ENCODE measurements at places on chromosomes 1 and 21.

- DNase-seq = no peak
Measured at GRCh38 chr1:198776602-198777029, 137.8 kb downstream of the PTPRC start.

DNA sequence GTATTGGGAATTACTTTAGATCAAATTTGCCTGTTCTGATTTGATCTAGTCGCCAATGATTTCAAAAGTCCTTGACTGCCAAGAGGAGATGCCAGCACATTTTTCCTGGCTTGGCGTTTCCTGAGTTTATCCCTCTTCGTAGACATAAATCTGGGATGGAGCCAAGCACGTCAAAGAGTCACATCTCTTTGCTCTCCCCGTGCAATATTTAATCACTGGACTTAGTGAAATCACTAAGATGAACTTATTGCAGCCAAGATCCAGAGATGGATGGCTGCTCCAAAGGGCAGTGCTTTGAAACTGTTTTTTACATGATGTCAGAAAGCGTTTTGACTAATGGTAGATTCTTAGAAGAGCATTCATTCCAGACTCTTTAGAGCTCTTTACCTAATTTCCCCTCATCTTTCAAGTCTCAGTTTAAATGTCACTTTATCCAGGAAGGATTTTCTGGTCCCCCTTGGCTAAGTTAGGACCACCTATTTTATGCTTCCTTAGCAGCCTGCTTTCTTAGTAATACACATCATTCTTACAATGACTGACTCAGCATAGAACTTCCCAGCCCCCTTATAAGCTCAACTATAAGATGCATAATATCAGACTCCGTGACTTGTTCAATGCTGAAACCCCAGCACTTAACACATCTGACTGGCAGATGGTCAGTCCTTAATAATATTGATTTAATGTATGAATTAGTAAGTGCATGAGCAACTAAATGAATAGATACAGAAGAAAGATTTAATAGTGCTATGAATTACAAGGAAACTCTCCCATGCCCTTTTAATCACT is 94.4 kb upstream of the GREM2 start:
- no peak for DNase-seq

DNA sequence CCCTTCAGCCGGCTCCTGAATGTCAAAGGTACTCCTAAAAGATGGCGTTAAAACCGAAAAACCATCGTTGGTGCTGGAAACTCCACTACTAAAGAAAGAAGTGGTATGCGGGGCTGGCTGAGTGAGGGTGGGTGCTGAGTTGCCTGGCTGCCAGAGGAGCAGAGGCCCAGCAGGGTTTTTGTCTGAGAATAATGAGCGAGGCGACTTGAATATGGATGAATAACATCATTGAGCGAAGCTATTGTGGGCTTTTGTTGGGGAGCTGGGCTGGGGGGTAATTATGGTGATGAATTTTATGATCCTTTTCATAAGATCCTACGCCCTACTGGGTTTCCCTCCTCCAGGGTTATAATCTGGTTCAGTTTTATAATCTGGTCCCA is 2.0 kb downstream of the PDPN start:
- no peak for DNase-seq

- DNase-seq = peak; percentile 18
Measured at GRCh38 chr1:13813398-13814012, 113.5 kb downstream of the PRDM2 start.

DNA sequence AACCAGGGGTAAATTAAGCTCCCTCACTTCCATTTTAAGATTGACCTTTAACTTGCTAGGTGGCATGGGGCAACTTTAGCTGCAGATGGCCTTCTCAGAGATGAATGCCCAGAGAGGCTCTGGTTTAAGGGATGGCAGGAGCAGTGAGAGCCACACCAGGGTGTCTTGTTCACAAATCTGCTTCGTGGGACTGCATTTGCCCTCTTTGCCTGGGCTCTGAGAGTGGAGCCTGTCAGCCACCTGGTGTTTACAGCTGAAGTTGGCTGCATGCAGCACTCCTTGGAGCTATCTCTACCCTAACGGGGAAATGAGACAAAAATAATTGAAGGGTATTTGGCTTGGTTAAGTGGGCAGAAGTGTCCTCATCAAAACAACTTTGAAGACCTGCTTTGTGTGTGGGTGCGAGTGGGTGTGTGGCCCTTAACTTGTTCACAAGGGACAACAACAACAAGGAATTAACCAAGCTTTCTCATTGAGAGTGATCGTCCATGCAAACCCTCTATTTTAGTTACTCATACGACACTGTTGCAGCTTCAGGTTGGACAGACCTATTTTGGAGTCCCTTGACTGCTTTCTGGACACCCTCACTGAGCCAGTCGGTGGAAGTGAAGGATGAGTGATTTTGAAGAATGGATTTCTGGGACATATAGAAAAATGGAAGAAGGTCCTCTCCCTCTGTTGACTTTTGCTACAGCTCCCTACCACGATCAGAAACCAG is 29.8 kb downstream of the PGM1 start:
- no peak for DNase-seq

DNA sequence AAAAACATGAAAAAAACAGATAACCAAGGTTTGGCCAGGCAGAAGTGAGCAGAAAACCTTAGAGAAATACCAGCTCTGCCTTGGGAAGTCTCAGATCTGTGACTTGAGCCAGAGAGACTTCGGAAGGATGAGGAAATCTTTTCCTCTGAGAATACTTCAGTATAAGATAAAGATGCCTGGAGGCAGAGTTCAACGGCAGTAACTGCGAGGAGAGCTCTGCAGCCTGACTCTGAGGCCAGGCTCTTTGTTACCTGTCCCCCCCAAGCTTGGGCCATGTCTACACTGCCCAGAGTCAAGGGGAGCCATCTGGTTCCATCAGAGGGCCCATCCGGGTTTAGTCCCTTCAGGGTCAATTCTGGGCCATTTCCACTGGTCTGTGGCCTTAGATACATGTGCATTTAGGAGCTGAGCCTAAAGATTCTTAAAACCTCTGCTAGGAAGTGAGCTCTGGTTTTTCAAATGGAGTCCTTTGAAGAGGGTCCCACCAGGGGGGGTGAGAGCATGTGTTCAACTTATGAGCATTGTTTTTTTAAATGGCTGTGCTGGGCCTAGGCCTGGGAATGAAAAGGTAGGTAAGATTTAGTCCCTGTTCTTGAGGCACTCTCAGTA is 8.7 kb downstream of the KIRREL1 start:
- no peak for DNase-seq

DNA sequence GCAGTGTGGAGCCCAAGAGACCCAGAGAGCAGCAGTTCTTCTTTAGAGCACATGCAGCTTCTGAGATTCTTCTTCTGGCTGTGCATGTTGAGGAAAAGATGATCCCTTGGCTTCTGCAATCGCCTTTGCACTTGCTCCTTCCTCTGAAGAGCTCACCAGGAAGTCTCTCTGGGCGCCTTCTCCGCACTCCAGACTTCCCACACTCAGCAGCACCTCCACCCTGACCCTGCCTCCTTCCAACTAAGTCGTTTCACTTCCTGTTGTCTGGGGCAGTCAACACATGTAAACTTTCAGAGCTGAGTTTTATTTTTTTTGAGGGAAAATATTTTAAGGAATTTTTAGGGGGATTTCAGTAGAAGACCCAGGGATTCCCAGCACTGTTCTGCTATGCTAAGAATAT is 73.4 kb upstream of the F3 start:
- DNase-seq = no peak

DNA sequence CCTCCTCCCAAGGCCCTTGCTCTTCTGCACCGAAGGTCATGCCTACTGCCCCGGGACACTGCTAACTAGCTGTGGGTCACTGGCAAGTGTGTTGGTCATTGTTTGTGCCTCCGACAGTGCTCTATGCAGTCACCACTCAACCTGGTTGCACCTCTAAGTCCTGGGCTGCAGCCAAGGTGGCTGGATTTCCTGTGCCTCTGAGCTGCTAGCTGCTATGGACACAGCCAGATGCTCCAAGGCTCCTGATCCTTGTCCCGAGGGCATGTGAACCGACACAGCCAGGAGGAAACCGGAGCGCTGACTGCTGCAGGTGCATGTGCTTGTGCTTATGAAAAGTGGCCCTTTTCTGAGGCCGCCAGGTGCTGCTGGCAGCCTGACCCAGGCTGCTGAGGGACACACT is 14.7 kb upstream of the SPOCD1 start:
- DNase-seq = no peak

DNA sequence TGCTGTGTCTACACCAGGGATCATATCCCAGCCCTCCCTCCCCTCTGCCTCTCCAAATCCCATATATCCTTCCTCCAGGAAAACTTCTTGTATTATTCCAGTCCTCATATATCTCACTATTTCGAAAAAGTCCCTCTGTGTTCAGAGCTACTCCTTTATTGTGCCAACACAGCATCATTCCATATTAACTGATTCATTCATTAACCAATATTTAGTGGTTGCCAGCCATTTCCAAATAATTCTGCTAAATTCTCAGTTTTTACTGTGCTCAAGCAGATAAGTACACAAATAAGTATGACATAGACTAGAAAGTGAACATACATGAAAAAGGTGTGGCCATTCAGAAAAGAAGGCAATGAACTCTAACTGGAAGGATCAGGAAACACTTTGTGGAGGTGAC is 241.6 kb upstream of the DUSP10 start:
- DNase-seq = no peak

DNA sequence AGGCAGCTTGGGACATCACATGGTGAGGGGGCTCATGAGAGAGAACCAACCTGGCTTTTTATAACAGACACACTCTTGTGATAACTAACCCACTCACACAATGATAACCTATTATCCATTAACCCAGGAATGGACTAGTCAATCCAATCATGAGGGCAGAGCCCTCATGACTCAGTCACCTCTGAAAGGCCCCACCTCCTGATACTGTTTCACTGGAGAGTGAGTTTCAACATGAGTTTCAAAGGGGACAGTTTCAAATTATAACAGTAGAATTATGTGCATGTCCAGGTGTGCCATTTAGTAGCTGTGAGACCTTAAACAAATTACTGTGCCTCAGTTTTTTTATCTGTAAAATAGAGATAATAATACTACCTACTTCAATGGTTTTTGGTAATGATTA is 47.6 kb upstream of the PPP2R5A start:
- no peak for DNase-seq

DNA sequence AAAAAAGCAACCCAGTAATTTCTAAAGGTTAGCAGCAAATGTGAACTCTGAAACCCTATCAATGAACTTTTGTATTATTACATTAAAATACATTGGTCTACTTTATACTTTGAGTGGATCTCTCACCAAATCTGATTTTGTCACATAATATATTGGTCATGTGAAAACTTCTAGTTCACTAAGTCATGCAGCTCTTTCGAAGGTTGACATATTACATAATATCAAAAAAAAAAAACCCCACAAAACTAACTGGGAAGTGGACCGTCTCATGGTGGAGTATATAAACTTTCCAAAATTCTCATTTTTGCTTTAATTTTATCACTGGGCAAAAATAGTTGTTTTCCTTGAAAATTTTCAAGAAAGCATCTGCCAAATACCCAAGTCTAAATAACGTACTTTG is 50.4 kb downstream of the GATAD2B start:
- DNase-seq = no peak

DNA sequence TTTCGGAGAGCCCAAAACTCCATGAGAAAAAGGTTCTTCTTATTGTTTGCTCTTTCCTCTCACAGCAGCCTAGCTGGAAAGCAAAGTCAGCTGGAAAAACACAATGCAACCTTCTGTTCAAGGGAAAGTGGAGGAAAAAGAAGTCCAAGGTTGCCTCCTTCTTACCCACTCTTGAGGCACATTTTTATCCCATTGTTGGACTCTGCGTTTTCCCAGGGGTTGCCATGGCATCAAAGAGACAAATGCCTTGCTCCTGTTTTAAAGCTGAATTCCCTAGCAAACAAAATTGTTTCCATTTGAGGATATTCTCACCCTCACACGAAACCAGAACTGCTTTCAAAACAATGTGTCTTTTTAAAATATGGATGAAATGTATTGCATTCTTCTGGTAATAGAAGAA is 45.1 kb upstream of the PALMD start:
- no peak for DNase-seq

DNA sequence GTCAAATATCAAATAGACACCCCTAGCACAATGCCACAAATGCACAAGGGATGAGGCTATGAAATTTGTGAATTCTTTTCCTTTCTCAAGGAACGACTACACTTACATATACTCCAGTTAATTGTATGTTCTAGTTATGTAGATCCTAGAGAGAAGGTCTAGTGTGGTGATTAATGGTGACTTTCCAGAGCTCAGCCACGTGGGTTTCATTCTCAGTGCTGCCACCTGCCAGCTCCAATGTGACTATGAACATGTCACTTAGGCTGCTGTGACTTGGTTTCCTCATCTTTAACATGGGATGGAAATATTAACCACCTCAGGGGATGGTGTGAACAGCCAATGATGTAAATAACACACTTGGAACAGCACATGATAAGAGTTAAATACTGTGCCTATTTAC is 138.3 kb downstream of the APP start:
- no peak for DNase-seq

- DNase-seq = no peak
Measured at GRCh38 chr1:159291424-159291823, 10.7 kb upstream of the FCER1A start.

- DNase-seq = peak; percentile 75
Measured at GRCh38 chr1:44808063-44808937, at the start of gene BTBD19. TSS of gene BTBD19 (plus strand) at chr1:44808523. CDS start at chr1:44808821, 298 bp downstream.

GRCh38 chr1:185315445-185316071 is 1.5 kb downstream of the IVNS1ABP start:
- no peak for DNase-seq

GRCh38 chr21:30515681-30516080 is 13.7 kb upstream of the KRTAP19-5 start:
- no peak for DNase-seq

- DNase-seq = no peak
Measured at GRCh38 chr1:200211157-200211556, 183.6 kb downstream of the NR5A2 start.

DNA sequence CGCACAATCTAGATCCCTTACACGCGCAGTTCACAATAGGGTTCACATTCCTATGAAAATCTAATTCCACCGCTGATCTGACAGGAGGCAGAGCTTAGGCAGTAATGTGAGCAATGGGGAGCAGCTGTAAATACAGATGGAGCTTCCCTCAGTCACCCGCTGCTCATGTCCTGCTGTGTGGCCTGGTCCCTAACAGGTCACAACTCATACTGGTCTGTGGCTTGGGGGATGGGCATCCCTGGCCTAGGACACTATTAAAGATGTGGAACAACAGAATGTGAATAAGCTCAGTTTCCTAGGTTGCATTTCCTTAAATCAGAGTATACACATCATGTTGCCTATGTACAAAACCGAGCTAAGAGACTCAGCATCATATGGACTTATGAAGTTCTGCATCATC is 16.2 kb downstream of the IFI44 start:
- DNase-seq = no peak

DNA sequence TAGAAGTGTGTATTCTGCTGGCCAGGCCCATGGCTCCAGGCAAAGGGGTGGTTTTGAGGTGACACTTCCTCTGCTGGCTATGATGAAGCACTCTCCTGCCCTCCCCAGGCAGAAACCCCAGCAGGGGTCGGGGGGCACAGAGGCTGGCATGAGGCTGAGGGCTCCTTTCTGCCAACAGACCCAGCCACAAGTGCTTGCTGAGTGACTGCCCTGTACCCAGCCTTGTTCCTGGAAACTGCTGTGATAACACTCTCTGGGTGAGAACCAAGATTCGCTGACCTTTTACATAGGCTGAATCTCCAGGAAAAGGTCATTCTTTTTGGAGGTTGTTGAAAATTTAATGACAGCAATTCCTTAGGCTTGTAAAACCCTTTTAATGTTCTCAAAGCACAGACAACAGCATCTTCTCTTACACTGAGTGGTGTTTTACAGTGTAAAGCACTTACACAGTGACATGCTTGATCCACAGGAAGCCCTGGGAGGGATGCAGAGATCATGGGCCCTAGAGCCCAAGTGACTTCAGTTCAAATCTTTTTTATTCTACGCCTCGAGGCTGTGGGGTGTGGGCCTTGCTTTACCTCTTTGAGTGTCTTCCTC is 155.5 kb upstream of the FGGY start:
- DNase-seq = no peak
